Activated CD4-positive, alpha-beta T cell treated with anti-CD3 and anti-CD28 coated beads, Interleukin-2, amount 50 U/mL, for 24 hours (primary cell): ENCODE measurements at places on chromosomes 4 and X.

- no peak for DNase-seq
These were observed 257.4 kb downstream of the CFAP299 start for GRCh38 chr4:80592950-80593349.

DNA sequence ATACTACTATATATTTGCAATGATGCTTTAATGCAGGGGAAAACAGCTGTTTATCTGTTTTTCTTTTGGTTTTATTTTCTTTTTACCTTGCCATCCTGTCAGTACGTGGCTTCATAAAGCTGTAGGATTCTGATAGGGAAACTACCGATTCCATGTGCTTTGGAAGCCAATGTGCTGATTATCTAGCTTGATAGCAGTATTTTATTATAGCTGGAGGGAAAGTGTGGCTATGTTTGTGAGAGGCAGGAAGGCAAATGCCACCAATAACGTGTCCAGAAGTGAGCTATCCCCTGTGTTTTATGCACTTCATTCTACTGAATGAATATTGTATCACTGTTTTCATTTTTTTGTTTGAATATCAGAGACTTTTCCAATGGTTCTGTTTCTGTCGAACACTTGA is 43.7 kb downstream of the IL15 start:
- no peak for DNase-seq

DNA sequence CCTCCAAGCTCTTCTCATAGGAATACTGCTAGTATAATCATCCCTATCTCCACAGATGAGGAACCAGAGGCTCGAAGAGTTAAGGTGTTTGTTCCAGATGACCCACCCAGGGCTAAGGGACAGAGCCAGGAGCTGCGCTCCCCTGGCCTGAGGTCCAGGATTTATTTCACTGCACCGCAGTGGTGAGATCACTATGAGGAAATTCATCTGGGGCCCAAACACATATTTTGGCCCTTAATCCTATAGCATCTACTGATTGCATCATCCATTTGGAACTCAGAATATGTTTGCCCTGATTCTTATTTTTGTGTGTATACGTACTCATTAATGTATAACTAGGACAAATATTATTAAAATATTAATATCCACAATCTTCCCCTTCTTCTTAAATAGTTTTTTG is 100.1 kb upstream of the RBPJ start:
- no peak for DNase-seq

- no peak for DNase-seq
These were observed 79.4 kb downstream of the NLGN4X start for GRCh38 chrX:6149060-6149872.

- DNase-seq, result no peak
These were observed 300.5 kb downstream of the TRIML1 start for GRCh38 chr4:188439641-188440311.

DNA sequence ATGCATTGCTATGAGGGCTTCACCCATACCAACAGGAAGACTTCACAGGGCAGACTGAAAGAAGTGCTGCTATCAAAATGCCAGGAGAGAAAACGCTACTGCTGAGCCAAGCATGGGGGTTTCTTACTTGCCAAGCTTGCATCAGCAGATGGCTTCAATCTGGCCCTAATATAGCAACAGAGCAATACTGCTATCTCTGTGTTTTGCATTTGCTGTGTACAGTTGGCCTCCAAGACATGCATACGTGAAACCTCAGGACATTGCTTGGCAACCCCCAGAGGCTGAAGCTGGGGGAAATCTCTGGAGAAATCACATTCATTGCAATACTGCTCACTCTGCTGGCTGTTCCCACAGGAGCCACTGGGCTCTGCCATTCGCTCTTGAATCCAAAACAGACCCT is 127.2 kb upstream of the GPC4 start:
- DNase-seq, result no peak

DNA sequence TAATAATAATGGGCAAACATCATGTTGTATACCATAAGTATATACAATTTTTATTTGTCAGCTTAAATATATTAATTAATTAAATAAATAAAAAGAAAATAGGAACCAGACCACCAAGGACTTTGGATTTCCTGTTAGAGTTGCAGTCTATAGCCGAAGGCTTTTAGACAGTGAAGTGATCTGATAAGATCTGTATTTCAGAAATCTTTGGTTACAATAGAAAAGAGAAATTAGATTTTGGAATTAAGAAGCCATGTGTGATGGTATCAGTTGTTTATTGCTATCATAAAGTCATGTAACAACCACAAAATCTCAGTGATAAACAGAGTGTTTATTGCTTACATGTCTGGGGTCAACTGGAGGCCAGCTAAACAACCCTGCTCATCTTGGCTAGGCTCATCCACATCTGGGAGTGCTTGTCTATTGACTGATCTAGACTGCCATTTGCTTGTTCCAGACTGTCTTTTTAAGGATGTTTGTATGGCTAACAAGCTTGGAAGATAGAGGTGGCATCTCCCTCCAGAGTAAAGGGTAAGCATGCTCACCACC is 142.1 kb upstream of the USP9X start:
- DNase-seq, result no peak

DNA sequence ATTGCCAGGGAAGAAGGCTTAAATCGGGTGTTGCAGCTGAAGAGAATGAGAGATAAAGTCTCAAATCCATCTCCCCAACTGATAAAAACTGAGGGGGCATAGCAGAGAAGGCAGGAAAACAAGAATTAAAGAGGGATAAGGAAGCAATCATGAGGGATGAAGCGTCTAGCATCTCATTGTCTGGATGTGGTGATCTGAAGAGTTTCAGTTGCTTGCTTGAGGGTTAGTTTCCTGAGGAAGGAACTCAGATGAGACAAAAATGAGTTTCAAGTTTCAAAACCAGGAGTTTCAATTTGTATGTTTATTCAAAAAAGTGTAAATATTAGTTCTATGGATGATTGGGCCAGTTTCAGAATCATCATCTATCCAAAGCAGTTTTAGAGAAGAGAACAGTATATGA is 496.9 kb downstream of the RAB28 start:
- no peak for DNase-seq
